Inflammatory macrophage (primary cell): ENCODE measurements at places on chromosomes 4 and X.

GRCh38 chr4:3871181-3871852 lies 105.1 kb downstream of the ADRA2C start:
- DNase-seq, result no peak

GRCh38 chr4:73725985-73726384 lies 14.4 kb upstream of the CXCL8 start:
- DNase-seq, result peak; percentile 67

GRCh38 chr4:6721121-6721520 lies 5.1 kb downstream of the BLOC1S4 start:
- DNase-seq, result no peak

DNA sequence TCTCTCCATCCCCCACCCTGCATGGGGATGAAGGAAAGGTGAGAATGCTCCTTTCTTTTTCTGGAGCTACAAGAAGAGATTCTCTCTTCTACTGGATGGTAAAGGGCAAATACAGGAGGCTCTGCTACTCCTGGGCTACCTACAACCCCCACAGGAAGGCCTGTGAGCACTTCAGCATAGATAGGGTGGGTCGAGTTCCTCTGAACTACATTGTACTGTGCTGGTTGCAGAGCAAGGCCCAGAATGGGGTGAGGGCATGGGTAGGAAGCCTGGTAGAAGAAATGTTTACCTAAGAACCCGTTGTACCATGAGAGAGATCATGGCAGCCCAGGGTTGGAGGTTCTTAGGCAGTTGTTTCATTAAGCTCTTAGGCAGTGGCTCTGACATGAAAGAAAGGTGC lies 510.4 kb downstream of the MID1IP1 start:
- no peak for DNase-seq

- DNase-seq, result no peak
These were observed 286.1 kb upstream of the MAD2L1 start for GRCh38 chr4:120352739-120353138.
